ENCODE measurements at places on chromosomes 7 and 10. TPM values are rescaled to one million over a fixed set of nuclear protein-coding genes. Genes with fewer than 3 reads are reported as not detected.

Gene MRC1
- total RNA-seq: 71.1 TPM

DNA sequence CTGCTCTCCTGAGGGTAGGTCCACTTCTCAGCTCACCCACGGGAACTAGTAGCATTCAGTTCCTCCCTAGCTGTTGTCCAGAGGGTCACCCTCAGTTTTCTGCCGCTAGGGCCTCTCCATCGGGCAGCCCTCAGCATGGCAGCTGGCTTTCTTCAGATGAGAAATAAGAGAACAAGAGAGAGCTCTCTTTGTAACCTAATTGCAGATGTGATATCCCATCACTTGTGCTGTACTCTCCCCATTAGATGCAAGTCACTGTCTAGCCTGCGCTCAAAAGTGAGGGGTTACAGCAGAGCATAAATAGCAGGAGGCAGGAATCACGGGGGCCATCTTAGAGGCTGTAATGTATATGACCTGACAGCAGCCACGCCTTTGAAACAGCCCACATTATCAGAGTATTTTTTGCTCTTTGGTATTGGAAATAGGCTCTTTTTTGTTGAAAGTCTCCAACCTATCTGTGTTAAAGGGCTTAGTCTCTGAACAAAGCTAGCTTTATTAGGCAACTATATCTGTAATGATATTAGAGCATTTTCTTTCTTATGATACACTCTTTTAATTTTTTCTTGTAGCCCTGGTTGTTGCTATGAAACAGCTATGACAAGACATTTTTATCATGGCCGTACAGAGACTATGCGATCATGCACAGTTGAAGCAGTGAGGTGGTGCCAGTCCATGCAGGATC is 45.7 kb downstream of the CROT start:
- DNase-seq: no peak

GRCh38 chr7:4169455-4169854 is 512.6 kb upstream of the FOXK1 start:
- DNase-seq: no peak

Gene BCAP29
- total RNA-seq: 60.8 TPM

GRCh38 chr7:30612658-30613265 is 18.1 kb downstream of the GARS1 start:
- DNase-seq: no peak

Gene OR2A7
- total RNA-seq: 1.9 TPM

Gene VAX1
- not detected for total RNA-seq

DNA sequence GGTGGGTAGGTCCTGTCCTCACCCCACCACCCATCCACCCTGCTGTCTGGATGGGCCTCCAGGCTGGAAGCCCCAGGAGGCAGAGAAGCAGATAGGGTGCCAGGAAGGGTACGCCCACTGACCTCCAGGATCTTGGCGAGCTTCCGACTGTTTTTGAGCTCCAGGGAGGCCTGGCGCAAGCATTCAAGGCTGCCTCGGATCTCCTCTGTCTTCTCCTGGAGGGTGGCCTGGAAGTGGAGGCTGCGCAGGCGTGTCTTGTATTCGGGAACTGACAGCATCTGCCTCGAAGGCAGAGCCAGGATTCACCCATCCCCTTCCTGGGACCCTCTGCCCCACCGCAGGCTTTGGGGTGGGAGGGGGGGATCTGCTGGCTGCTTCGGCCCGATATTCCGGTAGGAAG is 48.4 kb downstream of the GRID2IP start:
- DNase-seq: no peak

Gene FZD1
- total RNA-seq: 17.7 TPM

DNA sequence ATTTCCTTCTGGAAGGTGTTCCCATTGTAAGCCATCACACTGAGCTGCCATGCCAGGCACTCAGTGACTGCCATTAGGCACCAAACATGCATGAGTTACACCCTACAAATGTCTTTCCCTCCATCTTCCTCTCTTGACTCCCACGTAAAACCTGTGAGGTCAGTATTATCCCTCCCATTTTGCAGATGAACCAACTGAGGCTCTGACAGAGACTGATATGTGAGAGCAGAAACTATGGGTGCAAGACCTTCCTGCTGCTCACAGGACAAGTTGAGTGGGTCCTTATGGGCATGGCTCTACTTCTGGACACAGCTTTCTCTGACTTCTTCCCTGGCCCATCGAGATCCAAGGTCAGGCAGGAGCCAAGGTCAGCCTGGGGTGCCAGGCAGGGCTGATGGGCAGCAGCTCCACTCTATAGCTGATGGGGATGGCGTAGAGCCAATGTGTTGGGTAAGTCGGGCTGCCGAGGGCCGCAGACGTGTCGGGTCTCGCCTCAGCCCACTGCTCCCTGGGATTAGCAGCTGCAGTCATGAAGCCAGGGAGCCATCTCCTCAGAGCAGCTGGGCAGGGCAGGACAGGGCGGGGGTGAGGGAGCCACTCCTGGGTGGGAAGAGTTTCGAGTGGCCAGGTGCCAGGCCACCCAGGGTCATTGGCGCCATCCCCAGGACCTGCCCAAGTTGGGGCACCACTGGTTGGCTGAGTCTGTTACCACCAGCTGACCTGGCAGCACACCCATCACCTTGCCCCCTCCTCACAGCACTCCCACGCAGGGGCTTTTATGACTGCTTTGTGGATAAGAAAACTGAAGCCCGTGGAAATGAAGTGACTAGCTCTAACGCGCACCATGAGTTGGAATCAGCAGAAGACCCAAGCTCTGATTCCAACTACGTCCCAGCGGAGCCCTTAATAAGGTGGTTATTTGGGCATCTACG is 117.8 kb upstream of the ZMIZ1 start:
- no peak for DNase-seq

Gene GNGT1
- not detected for total RNA-seq

- DNase-seq: no peak
These were observed 9.1 kb downstream of the LANCL2 start for GRCh38 chr7:55374213-55374612.

DNA sequence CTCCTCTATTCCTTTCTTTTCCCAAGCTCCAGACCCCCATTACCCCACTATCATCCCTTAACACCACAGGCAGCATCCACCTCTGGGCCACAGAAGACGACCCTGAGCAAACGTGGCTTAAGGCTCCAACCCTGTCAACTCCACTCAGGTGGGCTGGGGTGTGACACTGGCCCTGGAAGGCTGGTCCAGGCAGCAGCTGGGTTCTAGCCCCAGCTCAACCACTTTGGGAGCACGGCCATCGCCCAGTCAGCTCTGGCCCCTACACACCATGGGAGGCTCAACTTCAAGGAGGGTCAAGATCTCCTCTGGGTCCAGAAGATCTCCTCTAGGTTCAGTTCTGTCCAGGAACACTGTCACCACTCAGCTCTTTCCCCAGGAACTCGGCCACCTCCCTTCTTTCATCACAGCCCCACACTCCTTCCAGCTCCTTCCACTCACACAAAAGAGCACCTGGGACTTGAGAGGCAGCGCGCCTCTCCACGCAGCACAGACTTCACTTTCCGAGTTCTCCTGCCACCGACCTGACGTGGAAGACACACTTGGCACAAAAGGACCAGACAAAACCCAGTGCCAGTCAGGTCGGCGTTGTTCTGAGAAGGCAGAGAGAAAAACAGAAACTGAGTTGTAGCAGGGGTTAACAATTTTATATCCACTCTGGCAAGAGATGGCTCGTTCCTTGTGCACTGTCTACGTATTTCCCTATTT is 84.1 kb downstream of the CTBP2 start:
- DNase-seq: peak; percentile 47

Gene GPR26
- not detected for total RNA-seq

Gene NPY4R
- not detected for total RNA-seq

GRCh38 chr10:78210548-78210947 is 176.9 kb downstream of the RPS24 start:
- DNase-seq: peak; percentile 16

Gene AGBL3
- total RNA-seq: 5.6 TPM

- no peak for DNase-seq
These were observed 113.5 kb downstream of the MBL2 start for GRCh38 chr10:52659085-52659484.

Gene AGFG2
- total RNA-seq: 18.8 TPM

- peak; percentile 46 for DNase-seq
These were observed 308.8 kb downstream of the PTPRN2 start for GRCh38 chr7:158278745-158279320.

- no peak for DNase-seq
These were observed 924.8 kb downstream of the CNTNAP2 start for GRCh38 chr7:147041438-147041837.

DNA sequence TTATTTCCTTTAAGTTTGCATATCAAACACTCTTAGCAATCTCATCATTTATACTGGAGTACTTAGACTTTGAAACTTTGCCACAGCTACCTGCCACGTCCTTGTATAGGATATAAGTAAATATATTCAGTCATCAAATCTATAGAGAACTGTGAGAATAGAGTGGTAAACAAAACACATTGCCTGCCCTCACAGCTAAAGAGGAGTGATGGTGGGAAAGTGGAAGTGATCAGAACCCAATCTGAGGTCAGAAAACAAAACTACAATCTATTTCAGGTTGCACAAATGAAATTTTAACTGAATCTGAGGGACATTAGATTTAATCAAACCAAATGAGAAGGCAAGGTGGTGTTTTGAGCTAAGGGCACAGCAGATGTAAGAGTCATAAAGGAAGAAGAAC is 74.8 kb downstream of the ZEB1 start:
- no peak for DNase-seq

GRCh38 chr10:79384773-79385391 is 37.6 kb downstream of the PPIF start:
- peak; percentile 47 for DNase-seq

GRCh38 chr7:81469153-81469868 is 300.5 kb downstream of the HGF start:
- no peak for DNase-seq

GRCh38 chr7:79298145-79298760 is 155.2 kb downstream of the MAGI2 start:
- DNase-seq: no peak

DNA sequence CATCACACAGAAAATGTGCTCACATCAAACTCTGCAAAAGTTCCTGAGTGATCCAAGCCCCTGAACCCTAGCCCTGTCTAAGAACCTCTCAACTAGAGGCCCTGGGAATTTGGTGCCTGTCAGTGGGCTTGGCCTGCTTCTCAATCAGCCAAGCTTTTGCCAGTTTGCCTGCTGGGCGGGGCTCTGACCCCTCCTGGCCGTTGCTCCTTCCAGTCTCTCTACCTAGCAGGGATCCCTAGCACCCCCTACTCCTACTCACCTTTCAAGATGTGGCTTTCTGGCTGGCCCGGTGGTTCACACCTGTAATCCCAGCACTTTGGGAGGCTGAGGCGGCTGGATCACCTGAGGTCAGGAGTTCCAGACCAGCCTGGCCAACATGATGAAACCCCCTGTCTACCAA is 2.1 kb downstream of the KLRG2 start:
- DNase-seq: no peak

- no peak for DNase-seq
These were observed 22.5 kb downstream of the CHN2 start for GRCh38 chr7:29217113-29217512.

DNA sequence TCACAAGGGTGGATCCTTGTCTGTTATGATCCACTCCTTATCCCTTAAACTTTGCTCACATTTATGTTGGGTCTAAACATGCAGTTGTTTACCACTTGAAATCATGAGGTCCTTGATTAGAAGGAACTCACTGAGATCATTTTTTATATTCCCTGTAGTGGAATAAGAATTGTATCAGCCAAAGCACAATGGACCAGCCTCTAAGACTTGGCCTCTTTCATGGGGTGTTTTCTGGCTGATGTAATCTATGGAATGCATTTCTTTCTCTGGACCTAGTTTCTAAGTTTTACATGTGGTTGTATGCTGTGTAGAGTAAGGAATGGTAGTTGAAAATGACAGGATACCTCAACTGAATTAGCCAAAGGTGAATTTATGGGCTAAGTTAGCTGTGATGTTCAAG is 376.6 kb downstream of the SORCS3 start:
- no peak for DNase-seq

- no peak for DNase-seq
These were observed 70.9 kb upstream of the CCDC71L start for GRCh38 chr7:106731646-106732444.

DNA sequence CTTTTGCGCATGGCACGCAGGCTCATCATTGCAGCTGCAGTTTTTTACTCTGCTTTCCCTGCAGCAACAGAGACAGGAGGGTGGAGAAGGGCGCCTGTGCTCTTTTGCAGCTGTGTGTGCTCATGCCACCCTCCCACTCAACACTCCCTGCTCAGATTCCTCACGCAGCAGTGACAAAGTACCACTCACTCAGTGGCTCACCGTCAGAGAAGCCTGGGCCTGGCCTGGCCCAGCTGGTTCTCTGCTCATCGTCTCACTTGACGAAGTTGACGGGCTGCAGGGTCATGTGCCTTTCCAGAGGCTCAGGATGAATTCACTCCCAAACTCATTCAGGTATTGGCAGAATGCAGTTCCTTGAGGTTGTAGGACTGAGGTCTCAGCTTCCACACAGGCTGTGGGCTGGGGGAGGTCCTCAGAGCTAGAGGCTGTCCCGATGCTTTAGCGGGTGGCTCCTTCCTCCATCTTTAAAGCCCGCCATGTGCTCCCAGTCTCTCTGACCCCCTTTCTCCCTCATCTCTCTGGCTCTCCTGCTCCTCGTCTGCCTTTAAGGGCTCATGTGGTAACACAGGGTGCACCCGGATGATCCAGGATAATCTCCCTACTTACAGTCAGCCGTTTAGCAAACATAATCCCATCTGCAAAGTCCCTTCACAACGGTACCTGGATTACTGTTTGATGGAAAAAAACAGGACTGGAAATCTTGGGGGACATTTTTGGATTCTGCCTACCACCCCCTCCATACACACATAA is 25.8 kb downstream of the PTPRE start:
- no peak for DNase-seq
